ENCODE measurements at places on chromosomes 13 and 19.

- DNase-seq: no peak
Observed at GRCh38 chr19:23565256-23565655, 121.8 kb downstream of the ZNF675 start.

- DNase-seq: no peak
Observed at GRCh38 chr13:97582170-97582569, 148.2 kb downstream of the RAP2A start.

DNA sequence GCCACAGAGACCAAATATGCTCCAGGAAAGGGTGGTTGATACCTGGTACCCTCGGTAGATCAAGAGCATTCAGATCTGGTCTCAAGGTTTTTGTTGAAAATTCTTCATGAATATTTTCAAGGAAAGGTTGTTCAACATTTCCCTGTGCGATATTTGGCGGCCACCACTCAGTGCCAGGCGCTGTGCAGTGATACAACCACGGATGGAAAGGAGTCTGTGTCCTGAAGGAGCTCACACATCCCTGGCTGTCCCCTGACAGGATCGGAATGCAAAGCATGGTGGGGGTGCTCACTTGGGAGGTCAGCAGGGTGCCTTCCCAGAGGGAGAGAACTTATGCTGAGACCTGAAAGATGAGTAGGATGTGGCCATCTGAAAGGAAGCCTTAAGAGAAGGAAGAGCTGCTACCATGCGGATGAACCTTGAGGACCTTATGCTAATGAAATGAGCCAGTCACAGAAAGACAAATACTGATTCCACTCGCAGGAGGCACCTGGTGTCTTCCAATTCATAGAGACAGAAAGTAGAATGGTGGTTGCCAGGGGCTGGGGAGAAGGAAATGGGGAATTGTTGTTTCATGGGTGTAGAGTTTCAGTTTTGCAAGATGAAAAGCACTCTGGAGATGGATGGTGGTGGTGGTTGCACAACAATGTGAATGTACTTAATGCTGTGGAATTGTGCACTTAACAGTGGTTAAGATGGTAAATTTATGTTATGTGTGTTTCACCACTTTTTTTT, 41.6 kb downstream of the HSPH1 start:
- no peak for DNase-seq

GRCh38 chr13:25069911-25070310, 26.0 kb upstream of the PABPC3 start:
- no peak for DNase-seq

GRCh38 chr13:76019421-76020044, 383.4 kb downstream of the LMO7 start:
- no peak for DNase-seq

DNA sequence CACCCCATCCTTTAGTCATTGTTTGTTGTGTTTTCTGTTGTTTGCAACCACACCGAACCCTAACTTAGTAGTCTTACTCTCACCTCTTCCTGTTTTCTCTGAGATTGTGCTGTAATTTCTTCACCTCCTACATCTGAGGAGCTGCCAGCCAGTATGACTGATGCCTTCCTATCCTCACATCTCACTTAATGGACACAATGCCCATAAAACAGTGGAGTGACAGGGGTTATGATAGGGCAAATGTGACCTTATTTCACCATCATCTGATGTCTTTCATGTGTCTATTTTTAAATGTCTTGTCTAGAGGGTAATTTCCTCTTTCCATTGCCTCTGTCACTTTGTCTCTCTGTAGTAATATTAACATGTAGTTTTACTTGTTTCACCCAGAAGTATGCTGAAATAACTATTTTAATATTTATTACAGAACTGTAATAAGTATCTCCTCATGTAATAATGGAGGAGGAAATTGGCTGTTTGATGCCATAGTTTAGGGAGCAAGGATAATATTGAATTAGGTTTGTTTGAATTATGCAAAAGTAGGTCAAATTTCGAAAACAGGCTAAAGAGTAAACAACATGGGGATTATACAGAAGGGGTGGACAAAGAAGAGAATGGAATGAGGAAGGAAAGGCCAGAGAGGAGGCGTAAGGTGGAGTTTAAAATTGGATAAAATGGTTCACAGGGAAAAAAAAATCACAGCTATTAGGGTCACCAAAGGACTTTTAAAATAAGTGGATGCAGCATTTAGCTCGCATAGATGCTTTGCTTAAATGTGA, 103.5 kb upstream of the SPRY2 start:
- DNase-seq: no peak

- no peak for DNase-seq
Observed at GRCh38 chr13:46613409-46614049, 60.6 kb downstream of the LRCH1 start.

DNA sequence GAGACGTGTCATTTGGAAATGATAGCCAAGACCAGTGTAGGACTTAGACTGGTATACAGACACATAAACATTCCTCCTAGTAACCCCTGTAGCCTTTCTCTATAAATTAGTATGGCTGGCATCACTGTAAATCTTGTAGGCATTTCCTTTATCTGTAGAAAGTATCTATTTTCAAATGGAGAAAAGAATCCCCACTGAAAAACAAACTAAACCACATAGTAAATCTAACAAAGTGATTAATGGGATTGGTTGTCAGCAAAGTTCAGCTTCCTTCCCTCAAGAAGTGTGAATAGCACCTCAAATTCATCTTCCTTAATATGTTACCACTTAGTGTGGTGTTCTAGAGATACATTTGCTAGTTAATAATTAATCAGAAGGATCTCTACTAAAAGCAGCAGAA, 119.4 kb upstream of the NBEA start:
- no peak for DNase-seq

DNA sequence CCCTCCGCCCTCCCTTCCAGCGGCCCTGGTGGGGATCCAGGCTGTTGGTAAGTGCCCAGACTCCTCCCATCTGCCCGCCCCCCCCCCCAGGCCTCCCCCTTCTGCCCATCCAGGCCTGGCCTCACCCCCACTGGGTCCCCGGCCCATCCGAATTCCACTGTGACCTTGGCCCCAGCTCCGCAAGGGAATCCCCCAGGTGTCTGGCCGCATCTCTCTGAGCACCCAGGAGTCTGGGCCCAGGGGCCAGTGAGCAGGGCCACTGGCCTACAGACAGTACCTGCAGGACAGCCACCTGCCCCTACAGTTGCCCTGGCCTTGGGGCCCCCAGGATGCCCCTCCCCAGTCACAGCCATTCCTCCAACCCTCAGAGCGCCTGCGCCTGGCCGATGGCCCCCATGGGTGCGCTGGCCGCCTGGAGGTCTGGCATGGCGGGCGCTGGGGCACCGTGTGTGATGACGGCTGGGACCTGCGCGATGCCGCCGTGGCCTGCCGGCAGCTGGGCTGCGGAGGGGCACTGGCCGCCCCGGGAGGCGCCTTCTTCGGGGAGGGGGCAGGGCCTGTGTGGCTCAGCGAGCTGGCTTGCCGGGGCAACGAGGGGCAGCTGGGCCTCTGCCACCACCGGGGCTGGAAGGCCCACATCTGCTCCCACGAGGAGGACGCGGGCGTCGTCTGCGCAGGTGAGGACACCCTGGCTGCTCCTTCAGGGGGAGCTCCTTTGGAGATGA, 912 bp downstream of the SSC5D start:
- DNase-seq: no peak

GRCh38 chr19:1103132-1103707, 574 bp upstream of the GPX4 start:
- DNase-seq: no peak

DNA sequence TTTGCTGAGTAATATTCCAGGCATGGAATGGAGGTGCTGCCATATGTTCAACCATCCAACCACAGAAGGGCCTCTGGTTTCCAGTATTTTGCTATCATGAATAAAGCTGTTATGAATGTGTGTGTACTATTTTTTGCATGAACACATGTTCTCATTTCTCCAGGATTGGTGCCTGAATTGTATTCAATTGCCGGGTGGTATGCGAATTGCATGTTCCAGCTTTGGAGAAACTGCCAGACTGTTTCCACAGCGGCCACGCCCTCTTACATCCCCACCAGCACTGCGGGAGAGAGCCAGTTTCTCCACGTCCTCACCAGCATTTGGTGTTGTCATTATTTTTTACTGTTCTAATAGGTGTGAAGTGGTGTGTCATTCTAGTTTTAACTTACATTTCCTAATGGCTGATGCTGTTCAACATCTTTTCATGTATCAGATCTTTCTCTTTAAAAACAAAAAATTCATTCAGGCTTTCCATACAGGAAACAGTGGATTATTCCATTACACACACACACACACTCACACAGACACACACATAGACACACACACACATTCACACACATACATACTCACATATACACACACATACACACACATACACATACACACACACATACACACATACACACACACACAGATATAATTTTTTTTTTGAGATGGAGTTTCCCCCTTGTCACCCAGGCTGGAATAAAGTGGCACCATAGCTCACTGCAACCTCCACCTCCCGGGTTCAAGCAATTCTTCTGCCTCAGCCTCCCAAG, 154.1 kb downstream of the PTPRS start:
- DNase-seq: no peak

GRCh38 chr13:113555141-113555540, 29.4 kb upstream of the TFDP1 start:
- no peak for DNase-seq

GRCh38 chr19:15631817-15632216, 8.9 kb upstream of the CYP4F3 start:
- no peak for DNase-seq

- DNase-seq: no peak
Observed at GRCh38 chr13:28837111-28837510, 17.0 kb downstream of the MTUS2 start.

GRCh38 chr19:35347930-35348298, 212 bp downstream of the FFAR1 start:
- no peak for DNase-seq

- DNase-seq: no peak
Observed at GRCh38 chr13:114068656-114069318, 63.6 kb downstream of the RASA3 start.

DNA sequence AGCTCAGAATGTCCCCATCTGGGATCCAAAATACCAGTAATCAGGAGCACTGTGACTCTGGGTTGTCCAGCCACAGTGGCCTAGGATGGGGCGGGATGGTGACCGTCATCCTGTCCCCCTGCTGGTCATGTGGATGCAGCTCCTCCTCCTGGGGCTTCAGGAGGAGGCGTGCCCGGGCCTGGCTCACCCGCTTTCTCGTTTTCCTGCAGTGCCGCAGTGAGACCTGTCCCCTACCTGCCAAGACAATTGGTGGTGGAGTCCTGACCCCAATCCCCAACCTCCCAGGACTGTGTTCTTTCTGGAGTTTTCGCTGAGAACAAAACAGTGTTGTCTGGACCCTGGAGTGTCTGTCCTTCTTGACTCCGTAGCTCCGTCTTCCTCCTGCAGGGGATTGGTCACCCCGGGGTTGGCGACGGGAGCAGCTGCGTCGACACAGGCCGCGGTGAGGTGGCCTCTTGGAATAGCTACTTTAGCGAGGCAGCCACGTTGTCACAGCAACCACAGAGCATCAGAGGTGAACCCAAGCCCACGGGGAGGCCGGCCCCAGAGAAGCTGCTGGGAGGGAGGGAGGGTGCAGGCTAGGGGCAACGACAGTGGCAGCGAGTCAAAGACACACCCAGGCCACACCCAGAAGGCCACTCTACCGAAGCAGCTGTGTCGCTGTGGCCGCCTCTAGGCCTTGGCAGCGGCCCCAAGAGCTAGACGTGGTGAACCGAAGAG, 10.2 kb upstream of the EMC10 start:
- DNase-seq: no peak

GRCh38 chr13:93325303-93326233, 99.0 kb downstream of the GPC6 start:
- no peak for DNase-seq

- DNase-seq: no peak
Observed at GRCh38 chr13:72570019-72570418, 157.4 kb downstream of the MZT1 start.

GRCh38 chr13:92769046-92769445, 457.6 kb upstream of the GPC6 start:
- DNase-seq: no peak

DNA sequence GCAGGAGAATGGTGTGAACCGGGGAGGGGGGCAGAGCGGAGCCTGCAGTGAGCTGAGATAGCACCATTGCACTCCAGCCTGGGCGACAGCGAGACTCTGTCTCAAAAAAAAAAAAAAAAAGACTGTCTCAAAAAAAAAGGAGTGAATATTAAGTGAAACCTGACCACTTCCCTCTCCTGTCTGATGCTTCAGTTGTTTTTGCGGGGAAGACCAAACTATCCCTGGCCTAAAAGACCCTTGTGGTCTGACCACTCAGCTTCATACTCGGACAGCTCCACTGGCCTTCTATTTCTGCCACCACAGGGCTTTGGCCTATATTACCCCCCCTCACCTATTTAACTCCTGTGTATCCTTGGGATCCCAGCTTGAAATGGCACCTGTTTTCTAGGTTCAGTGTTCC, 2.3 kb downstream of the CLASRP start:
- DNase-seq: no peak

GRCh38 chr19:4059891-4060620, 6.6 kb downstream of the ZBTB7A start:
- no peak for DNase-seq

- no peak for DNase-seq
Observed at GRCh38 chr19:16366433-16367260, 42.0 kb downstream of the KLF2 start.
